ENCODE measurements at places on chromosomes 12 and 14. TPM values are rescaled to one million over a fixed set of nuclear protein-coding genes. Genes with fewer than 3 reads are reported as not detected.

GRCh38 chr14:32202491-32202997 lies 525 bp downstream of the RNU6-8 start:
- peak overlapping the region; percentile 81 for H3K27ac ChIP-seq
- peak; percentile 55 for DNase-seq
- no peaks in the 10 kb centered on the region for H3K36me3 ChIP-seq
- H3K27me3 ChIP-seq, result no peaks in the 10 kb centered on the region
- H3K4me1 ChIP-seq, result peaks cover 44% of the 10 kb centered on the region

GRCh38 chr14:104509673-104510072 lies 69.9 kb upstream of the C14orf180 start:
- no peak overlapping the region for H3K27ac ChIP-seq
- H3K27me3 ChIP-seq, result peaks cover 57% of the 10 kb centered on the region
- H3K36me3 ChIP-seq, result no peaks in the 10 kb centered on the region
- DNase-seq, result no peak
- no peak overlapping the region for H3K4me3 ChIP-seq
- H3K4me1 ChIP-seq, result no peaks in the 10 kb centered on the region

DNA sequence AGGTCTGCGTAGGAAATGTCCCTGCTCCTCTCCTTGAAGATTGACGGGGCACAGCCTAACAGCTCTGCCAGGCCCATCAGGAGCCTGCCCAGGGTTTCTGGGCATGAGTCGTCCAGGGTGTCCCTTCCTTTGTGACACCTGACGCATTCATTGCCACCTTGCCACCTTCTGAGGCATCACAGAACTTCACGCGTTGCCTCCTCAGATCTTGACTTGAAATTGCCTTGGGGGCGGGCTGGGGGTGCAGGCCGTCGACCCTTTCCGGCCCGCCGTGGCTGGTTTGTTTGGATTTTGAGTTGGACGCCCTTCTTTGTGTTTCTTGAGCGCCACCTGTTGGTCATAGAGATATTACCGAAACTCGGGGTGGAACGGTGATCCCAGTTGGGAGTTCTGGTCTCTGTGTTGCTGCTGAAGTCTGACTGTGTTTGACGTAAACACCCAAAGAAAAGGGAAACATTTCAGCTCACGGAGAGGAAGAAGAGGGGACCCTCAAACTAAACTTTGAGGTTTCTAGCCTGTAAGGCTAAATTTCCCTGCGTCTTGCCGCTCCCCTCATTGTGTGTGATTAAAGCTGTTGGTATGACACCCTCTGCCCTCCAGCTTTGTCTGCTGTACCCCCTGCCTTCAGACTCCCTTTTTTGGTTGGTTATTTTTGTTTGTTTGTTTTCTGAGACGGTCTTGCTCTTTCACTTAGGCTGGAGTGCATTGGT lies 44.6 kb downstream of the MLXIP start:
- peaks cover 12% of the 10 kb centered on the region for H3K36me3 ChIP-seq
- peak; percentile 73 for DNase-seq
- peak overlapping the region; percentile 54 for H3K27ac ChIP-seq
- H3K4me3 ChIP-seq, result no peak overlapping the region

DNA sequence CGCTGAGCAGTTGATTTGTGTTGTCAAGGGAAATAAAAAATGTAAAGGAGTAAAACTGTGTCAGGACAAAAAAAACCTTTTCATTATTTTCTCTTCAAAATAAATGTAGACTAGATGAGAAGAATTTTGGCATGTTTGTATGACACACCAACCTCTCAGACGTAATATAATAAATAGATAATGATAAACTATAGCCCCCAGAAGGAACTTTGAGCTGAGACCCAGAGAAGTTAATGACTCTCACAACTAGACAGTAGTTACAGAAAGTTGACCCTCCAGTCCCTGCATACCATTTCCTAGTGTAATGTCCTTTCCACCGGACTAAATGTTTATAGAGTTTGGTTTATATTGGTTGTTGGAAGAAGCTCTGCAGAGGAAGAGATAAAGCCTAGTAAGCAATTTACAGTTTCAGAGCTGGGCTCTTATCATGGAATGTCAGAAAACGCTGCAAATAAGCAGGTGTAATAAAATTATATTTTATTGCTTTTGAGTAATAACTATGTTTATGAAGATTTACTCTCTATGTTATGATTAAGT lies 97.3 kb downstream of the TRHDE start:
- H3K4me3 ChIP-seq, result no peak overlapping the region
- no peaks in the 10 kb centered on the region for H3K27me3 ChIP-seq
- H3K36me3 ChIP-seq, result no peaks in the 10 kb centered on the region
- H3K4me1 ChIP-seq, result no peaks in the 10 kb centered on the region

- no peak for DNase-seq
- H3K27me3 ChIP-seq, result no peaks in the 10 kb centered on the region
- no peak overlapping the region for H3K4me3 ChIP-seq
- H3K4me1 ChIP-seq, result no peaks in the 10 kb centered on the region
Measured at GRCh38 chr12:16927259-16927658, 321.3 kb upstream of the LMO3 start.

- DNase-seq, result no peak
- peaks cover 54% of the 10 kb centered on the region for H3K4me1 ChIP-seq
- no peak overlapping the region for H3K4me3 ChIP-seq
- no peak overlapping the region for H3K27ac ChIP-seq
Measured at GRCh38 chr12:110728628-110729027, 14.1 kb downstream of the PPP1CC start.

The RFX4 gene
- not detected for total RNA-seq

- H3K4me1 ChIP-seq, result peaks cover 8% of the 10 kb centered on the region
- H3K27me3 ChIP-seq, result peaks cover 61% of the 10 kb centered on the region
- no peaks in the 10 kb centered on the region for H3K36me3 ChIP-seq
Measured at GRCh38 chr12:109018296-109018695, 2.6 kb downstream of the SVOP start.

The CAPS2 gene
- total RNA-seq, result 16.5 TPM

GRCh38 chr12:46557539-46558373 lies 185.2 kb upstream of the SLC38A2 start:
- H3K4me3 ChIP-seq, result no peak overlapping the region
- H3K27ac ChIP-seq, result no peak overlapping the region
- no peaks in the 10 kb centered on the region for H3K36me3 ChIP-seq
- H3K4me1 ChIP-seq, result no peaks in the 10 kb centered on the region
- no peak for DNase-seq

The ETFBKMT gene
- total RNA-seq, result 4.8 TPM

GRCh38 chr12:68410018-68410660 lies 78.0 kb upstream of the MDM1 start:
- DNase-seq, result no peak
- H3K27ac ChIP-seq, result no peak overlapping the region
- H3K4me1 ChIP-seq, result peaks cover 10% of the 10 kb centered on the region
- no peaks in the 10 kb centered on the region for H3K36me3 ChIP-seq
- no peak overlapping the region for H3K4me3 ChIP-seq

- H3K27me3 ChIP-seq, result no peaks in the 10 kb centered on the region
- H3K4me3 ChIP-seq, result no peak overlapping the region
- H3K36me3 ChIP-seq, result no peaks in the 10 kb centered on the region
Measured at GRCh38 chr12:128643155-128643554, 180.6 kb downstream of the SLC15A4 start.

The TEX22 gene
- not detected for total RNA-seq

GRCh38 chr12:98329589-98329988 lies 185.8 kb upstream of the TMPO start:
- no peaks in the 10 kb centered on the region for H3K36me3 ChIP-seq
- H3K4me3 ChIP-seq, result no peak overlapping the region
- H3K27ac ChIP-seq, result no peak overlapping the region

- H3K4me1 ChIP-seq, result peaks cover 21% of the 10 kb centered on the region
- peak overlapping the region; percentile 87 for H3K4me3 ChIP-seq
- peak; percentile 75 for DNase-seq
- H3K36me3 ChIP-seq, result peaks cover 29% of the 10 kb centered on the region
- no peaks in the 10 kb centered on the region for H3K27me3 ChIP-seq
Measured at GRCh38 chr14:23056145-23056955, 970 bp downstream of the CDH24 start.

GRCh38 chr14:64990296-64990695 lies 3.6 kb downstream of the FNTB start:
- H3K27ac ChIP-seq, result no peak overlapping the region
- no peak for DNase-seq
- H3K27me3 ChIP-seq, result no peaks in the 10 kb centered on the region
- no peaks in the 10 kb centered on the region for H3K36me3 ChIP-seq
- no peak overlapping the region for H3K4me3 ChIP-seq
